Suppressor macrophage (primary cell): ENCODE measurements at places on chromosomes 1 and 21.

- DNase-seq = no peak
Observed at GRCh38 chr1:236063551-236063918, 1.4 kb downstream of the NID1 start.

GRCh38 chr1:91226741-91227140 lies 177.9 kb downstream of the HFM1 start:
- DNase-seq = no peak

DNA sequence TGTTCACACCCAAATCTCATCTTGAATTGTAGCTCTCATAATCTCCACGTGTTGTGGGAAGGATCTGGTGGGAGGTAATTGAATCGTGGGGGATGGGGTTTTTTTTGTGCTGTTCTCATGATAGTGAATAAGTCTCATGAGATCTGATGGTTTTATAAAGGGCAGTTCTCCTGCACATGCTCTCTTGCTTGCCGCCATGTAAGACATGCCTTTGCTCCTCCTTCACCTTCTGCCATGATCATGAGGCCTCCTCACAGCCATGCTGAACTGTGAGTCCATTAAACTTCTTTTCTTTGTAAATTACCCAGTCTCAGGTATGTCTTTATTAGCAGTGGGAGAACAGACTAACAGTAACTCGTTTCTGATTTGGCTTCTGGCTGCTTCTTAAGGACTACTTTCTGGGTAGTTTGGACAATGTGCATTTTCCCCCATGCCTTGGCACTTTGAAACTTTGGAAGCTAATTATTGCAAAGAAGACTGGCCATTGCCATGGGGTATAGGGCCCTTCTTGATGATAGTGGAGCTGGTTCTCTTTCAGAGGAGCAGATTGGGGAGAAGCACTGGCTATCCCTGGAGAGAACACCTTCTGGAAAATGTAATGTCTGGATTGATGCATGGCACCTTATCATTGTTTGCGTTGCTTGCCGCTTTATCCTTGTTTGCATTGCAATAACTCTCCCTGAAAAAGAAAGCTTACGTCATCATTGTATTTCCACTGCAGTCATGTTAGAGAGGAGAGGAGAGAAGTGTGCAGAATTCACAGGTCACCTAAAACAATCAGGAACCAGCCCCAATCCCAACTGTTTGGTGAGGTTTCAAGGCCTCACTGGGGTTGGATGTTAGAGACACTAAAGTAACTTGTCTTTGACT lies 5.9 kb downstream of the CNIH3 start:
- DNase-seq = no peak

GRCh38 chr1:44673675-44674112 lies 587 bp downstream of the TMEM53 start:
- DNase-seq = no peak

DNA sequence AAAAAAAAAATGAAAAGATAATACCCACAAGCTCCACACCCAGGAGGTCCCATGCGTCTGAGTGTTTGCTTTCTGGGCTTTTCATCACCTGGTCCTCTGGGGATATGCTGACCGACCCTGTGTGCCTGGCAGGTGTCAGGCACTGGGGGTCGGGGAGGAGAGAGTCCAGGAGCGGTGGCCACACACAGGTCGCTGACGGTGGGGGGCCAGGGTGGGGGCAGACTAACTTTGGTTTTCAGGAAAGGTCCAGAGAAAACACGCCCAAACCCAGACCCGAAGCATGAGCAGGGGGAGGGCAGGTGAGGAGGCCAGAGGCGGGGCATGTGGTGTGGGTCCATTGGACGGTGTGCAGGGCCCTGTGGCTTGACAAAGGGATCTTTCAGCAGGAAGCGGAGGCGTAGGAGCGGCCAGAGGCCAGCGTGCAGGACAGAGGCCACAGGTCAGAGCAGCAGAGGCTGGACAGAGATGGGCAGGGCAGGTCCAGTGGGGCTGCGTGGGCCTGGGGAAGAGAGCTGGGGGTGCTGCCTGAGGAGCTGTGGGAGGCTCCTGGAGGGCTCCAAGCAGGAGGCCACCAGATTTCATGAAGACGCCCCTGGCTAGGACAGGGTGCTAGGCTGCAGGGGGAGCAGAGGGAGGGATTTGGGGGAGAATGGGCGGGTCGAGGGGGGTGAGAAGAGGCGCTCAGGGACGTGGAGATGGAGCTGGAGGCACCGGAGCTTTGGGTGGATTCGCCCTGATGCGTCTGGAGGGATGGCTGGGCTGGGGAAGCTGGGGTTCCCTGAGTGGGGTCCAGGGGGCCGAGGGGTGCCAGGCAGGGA lies 15.8 kb downstream of the RNF223 start:
- no peak for DNase-seq

DNA sequence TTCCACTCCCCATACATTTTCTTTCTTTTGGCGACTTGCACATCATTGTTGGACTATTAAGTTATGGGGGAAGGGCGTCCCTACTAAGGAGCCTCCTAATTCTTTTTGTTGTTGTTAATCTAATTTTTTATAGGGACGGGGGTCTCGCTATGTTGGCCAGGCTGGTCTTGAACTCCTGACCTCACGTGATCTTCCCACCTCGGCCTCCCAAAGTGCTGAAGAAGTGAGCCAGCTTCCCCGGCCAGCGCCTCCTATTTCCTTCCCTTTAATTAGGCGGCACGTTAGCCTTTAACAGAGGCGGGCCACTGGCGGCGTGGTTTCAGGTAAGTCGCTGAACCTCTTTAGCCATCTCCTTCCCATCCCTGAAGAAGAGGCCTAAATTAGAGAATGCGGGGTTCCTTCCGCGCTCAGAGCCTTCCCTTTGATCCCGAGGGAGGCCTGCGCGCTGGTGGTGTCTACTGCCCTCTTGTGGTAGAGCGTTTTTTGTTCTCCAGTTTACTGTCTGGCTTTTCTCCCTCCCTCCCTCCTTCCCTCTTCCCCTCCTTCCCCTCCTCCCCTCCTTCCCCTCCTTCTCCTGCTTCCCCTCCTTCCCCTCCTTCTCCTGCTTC lies 38.1 kb downstream of the TNFRSF9 start:
- peak; percentile 82 for DNase-seq

DNA sequence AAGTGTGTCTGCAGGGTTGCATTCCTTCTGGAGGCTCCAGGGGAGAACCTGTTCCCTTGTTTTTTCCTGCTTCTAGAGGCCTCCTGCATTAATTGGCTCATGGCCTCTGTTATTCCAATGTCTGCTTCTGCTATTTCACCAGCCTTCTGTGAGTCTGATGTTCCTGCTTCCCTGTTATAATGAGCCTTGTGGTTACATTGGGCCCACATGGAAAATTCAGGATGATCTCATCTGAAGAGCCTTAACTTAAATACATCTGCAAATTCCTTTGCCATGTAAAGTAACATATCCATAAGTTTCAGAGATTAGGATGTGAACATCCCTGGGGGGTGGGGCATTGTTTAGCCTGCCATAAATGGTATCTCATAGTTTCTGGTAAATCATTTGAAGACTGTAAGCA lies 181.1 kb downstream of the RWDD3 start:
- DNase-seq = no peak

DNA sequence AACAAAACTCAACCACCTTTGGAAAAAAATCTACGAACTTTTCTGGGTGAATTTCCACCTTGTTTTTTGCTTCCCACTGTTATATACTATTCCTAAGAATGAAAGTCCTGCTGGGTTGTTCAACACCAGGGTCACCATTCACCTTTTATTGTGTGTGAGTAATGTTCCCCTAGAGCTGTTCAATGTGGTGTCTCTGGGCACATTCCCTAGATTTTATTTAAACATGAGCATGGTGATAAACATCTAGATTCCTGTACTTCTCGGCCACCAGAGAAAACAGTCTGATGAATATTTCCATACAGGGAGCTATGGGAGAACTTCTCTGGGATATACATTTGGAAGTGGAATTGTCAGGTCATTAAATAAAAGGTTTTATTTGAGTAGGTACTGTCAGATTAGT lies 13.0 kb downstream of the FMN2 start:
- no peak for DNase-seq

- no peak for DNase-seq
Observed at GRCh38 chr1:100050139-100050538, 80.3 kb downstream of the SLC35A3 start.

DNA sequence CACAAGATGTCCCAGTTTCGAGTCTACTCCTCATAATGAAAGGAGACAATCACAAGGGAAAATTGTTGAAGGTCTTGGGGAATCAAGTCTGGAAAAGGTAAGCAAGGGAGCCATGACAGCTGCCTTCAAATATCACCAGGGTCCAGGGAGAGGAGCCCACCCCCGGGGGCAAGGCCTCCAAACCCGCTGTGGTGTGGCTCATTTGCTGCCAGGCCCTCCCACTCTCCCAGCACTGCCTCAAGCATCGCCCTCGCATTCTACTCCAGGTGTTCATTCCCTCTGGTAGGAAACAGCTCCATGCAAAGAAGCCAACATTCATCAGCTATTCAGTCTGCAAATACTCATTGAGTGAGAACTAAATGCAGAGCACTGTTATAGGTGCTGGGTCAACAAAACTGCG lies 8.6 kb downstream of the S100A9 start:
- DNase-seq = no peak

DNA sequence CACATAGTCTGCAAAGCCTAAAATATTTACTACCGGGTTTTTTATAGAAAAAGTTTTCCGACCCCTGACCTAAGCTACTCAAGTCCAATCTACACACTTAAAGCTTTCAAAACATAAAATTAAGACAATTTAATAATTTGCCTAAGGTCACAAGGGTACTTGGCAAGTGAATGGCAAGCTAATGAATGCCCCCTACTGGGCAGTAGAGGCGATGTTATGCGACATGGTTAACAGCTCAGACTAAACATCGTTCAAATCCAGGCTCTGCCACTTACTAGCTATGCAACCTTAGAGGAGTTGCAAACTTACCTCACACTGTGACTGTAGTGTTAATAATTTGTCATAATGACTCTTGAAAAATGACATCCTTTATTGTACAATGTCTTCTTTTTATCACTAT lies 317.2 kb upstream of the NFIA start:
- peak; percentile 72 for DNase-seq

GRCh38 chr1:30258471-30258870 lies 464.9 kb downstream of the MATN1 start:
- no peak for DNase-seq

- DNase-seq = no peak
Observed at GRCh38 chr1:21670059-21670881, 1.1 kb upstream of the RAP1GAP start.

DNA sequence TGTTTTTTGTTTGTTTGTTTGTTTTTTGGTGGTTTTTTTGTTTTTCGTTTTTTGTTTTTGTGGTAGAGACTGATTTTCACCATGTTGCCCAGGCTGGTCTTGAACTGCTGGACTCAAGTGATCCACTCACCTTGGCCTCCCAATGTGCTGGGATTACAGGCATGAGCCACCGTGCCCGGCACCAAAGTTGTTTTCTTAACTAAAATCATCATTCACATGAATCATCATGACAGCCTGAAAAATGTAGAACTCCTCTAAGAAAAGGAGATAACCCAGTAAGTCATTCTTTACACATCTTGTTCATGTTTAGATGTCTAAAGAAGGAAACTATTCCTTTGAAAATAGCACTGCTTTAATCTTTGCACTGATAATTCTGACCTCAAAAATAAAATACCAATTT lies 37.5 kb downstream of the DISP1 start:
- DNase-seq = no peak

- DNase-seq = no peak
Observed at GRCh38 chr1:160486453-160486852, 36.6 kb downstream of the SLAMF6 start.

DNA sequence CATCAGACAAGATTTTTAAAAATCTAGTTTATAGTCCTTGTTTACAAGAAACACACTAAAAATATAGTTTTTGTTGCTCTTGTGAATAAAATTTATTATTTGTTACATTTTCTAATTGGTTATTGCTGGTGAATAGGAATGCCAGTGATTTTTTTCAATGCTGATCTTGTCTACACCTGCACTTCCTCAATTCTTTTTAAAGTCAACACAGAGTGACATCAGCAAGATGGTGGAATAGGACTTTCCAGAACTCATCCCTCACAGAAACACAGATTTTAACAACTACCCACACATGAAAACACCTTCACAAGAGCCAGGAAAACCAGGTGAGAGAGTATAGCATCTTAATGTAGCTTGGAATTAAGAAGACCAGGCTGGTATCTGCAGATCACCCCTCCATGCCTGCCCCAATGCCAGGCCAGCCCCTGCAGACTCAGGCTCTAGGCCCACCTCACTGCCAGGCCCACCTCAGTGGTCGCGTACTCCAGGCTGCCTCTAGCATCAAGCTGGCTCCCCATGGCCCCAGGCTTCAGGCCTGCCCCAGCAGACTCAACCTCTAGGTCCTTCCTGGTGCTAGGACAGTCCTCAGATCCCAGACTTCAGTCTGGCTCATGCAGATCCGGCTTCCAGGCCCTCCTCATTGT lies 117.6 kb downstream of the WDR3 start:
- no peak for DNase-seq

- DNase-seq = no peak
Observed at GRCh38 chr1:37846647-37847339, 12.6 kb downstream of the MTF1 start.

DNA sequence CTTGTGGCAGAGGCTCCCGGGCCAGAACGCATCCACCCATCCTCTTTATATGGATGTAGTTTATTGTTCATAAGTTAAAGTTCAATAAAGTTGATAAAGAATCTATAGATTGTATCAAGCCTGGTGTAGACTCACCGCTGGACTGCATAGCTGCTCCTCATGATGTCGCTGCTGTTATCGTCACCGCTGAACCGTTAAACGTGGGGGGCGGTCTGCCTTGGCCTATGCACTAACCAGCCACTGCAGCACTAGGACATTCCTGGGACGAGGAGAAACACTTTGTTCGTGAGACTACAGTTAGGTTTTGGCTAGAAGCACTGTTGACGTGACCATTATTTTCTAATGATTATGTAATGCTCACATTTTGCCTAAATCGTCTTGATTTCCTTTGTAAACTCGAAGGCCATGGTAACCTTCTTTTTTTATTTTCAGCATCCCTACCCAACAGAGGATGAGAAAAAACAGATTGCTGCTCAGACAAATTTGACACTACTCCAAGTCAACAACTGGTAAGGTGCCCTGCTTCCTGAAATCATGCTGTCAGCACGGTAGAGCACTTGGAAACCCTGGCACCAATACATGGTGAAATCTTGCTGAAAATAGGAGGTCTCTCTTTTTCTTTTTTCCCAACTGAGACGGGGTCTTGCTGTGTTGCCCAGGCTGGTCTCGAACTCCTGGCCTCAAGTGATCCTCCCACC lies 50.2 kb downstream of the PKNOX1 start:
- no peak for DNase-seq

GRCh38 chr1:113977906-113978305 lies 1.4 kb upstream of the OLFML3 start:
- peak; percentile 16 for DNase-seq

- DNase-seq = no peak
Observed at GRCh38 chr21:35202431-35202830, 153.3 kb upstream of the RUNX1 start.

- DNase-seq = peak; percentile 38
Observed at GRCh38 chr21:42653231-42654061, at the start of gene PDE9A. Gene PDE9A, plus strand, starts transcription at chr21:42653621. Its CDS starts 194 bp downstream, at chr21:42653815.

- no peak for DNase-seq
Observed at GRCh38 chr1:18854331-18855025, 5.0 kb downstream of the TAS1R2 start.
